ENCODE measurements at places on chromosomes 5 and 9.

GRCh38 chr5:145510324-145510723 is 324.8 kb downstream of the PRELID2 start:
- DNase-seq: no peak

- DNase-seq: no peak
Measured at GRCh38 chr9:34566322-34566721, 23.2 kb downstream of the CNTFR start.

DNA sequence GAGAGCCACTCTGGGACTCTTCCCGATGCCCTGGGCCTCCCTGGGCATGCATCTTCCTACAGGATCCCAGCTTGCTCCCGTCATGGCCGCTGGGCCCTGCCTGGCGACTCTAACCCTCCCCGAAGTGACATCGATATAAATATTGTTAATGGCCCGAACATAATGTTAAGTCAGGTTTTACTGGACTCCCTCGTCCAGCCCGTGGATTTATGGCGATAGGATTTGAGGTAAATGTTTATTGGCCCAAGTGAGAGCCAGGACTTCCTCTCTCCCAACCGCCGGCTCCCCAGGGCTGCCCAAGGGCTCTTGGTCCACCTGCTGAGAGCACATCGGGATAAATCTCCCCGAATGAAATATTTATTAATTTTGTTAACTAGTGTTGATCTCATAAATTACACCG is 246.3 kb downstream of the PBX3 start:
- no peak for DNase-seq

- DNase-seq: no peak
Measured at GRCh38 chr5:151155775-151156506, 1.6 kb downstream of the ANXA6 start.

DNA sequence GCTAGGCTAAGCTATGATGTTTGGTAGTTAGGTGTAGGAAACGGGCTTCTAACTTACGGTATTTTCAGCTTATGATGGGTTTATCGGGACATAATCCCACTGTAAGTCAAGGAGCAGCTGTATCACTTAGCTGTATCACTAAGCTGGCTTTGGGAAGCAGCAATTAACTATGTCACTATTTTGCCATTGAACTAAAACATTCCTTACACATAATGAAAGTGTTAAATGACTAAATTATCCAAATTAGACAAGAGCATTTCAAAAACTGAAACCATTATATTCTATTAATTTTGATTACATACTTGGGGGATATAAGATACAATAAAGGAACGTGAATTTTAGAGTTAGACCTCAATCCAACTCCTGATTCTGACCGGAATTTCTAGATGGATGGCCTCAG is 188.3 kb downstream of the AGTPBP1 start:
- no peak for DNase-seq

DNA sequence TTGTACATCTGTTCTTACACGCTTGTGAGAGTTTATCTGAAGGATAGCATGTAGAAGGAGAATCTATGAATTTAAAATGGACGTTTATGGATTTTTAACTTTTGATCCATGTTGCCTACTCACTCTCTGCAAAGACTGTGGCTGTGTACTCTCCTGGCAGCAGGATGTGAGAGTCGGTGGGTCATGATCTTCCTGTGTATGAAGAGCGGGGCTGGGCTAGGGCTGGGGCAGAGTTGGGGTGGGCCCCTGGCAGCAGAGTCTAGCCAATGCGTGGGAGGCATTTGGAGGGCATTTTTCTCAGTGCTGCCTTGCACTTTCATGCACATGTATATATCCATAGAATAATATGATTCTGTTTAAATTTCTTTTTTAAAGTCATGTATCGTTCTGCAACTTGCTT is 24.0 kb upstream of the DAB2IP start:
- DNase-seq: no peak

DNA sequence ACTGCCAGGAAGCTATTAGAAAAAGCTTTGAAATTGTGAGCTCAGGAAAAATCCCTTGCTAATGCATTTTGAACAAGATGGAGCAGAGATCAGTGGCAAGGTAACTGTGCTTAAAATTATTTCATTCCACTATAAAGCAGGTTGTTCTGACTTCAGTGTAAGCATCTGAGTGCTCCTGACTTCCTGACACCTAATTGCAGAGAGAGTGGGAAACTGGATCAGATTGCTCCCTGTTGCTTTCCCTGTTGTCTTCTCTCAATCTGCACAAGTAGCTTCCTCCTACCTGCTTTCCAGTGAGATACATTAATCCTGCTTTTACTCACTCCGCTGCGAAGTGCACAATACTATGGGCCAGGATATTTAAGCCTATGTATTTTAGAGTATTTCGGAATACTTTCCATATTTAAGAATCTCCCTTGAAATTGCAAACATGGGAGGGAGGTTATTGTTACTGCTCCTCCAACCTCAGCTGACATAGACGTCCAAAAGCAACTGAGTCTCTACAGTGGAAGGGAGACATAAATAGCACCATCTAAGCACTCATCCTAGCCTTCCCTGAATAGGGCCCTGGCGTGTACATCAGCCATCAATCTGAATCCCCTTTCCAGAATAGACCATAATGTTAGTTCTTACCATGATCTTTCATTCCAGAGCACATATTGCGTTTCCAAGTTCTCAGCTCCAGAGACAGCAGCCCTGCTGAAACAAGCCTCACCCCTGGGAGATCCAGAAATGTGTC is 178.8 kb downstream of the PAM start:
- DNase-seq: no peak

GRCh38 chr5:20617841-20618240 is 629.8 kb upstream of the CDH18 start:
- DNase-seq: no peak

DNA sequence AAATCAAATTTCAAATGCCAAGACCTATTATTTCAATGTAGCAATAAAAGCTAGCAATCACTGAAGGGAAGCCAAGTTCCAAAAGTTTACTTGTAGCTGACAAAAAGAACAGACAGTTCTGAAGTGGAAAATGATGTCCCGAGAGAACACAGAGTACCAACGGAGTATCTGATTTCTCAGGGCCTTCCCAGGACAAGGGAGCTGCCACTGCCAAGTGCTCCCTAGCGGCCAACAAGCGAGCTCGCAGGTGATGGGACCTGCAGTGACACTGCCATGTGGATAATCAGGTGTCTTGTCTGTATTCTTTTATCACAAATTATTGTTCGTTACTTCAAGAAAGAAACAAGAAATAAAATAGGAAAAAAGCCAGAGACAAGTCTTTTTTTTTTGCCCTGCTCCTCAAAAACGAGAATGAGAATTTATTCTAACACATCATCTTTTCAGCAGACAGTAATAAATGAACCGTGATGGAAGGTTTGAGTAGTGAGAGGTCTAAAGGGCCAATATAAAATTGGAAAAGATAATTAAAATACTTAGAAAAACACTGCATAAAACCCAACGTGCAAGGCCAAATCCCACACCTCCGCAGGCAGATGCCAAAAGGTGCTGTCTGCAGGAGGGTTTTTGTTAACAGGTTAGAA is 159.4 kb downstream of the MYO10 start:
- DNase-seq: no peak

- DNase-seq: no peak
Measured at GRCh38 chr5:155767470-155767869, 559.5 kb upstream of the SGCD start.

- DNase-seq: no peak
Measured at GRCh38 chr9:131635285-131635684, 90.0 kb downstream of the PRRT1B start.

DNA sequence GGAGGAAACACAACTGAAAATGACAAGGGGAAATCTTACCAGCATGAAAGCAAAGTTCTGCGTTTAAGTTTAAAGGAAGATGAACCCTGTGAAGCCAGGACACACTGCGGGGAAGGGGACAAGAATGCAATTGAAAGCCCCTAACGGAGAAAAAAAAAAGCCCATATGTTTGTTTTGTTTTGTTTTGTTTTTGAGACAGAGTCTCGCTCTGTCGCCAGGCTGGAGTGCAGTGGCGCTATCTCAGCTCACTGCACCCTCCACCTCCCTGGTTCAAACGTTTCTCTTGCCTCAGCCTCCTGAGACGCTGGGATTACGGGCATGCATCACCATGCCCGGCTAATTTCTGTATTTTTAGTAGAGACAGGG is 2.9 kb downstream of the STK10 start:
- DNase-seq: no peak

- no peak for DNase-seq
Measured at GRCh38 chr5:151094030-151094851, 13.4 kb upstream of the TNIP1 start.

GRCh38 chr5:82636591-82636990 is 358.4 kb upstream of the RPS23 start:
- DNase-seq: no peak

- no peak for DNase-seq
Measured at GRCh38 chr9:79382458-79382857, 189.3 kb upstream of the TLE4 start.

- DNase-seq: no peak
Measured at GRCh38 chr9:112571624-112572355, 85.2 kb downstream of the KIAA1958 start.

DNA sequence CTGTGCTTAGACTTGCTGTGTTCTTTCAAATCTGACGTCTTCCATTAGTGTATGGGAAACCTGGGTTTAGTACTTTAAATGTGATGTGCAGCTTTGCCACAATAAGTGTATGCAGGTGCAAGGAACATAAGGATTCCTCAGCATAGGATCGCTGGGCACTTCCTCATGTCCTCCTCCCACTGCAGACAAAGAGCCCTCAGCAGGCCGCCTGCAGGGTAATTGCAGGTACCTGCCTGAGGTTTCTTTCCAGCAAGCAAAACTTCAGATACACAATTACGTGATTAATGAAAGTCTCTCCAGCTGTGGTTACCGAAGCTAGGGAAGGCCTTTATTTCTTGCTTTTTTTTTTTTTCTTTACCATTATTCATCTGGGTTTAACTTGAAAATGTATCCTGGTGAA is 233.1 kb downstream of the RFK start:
- no peak for DNase-seq

DNA sequence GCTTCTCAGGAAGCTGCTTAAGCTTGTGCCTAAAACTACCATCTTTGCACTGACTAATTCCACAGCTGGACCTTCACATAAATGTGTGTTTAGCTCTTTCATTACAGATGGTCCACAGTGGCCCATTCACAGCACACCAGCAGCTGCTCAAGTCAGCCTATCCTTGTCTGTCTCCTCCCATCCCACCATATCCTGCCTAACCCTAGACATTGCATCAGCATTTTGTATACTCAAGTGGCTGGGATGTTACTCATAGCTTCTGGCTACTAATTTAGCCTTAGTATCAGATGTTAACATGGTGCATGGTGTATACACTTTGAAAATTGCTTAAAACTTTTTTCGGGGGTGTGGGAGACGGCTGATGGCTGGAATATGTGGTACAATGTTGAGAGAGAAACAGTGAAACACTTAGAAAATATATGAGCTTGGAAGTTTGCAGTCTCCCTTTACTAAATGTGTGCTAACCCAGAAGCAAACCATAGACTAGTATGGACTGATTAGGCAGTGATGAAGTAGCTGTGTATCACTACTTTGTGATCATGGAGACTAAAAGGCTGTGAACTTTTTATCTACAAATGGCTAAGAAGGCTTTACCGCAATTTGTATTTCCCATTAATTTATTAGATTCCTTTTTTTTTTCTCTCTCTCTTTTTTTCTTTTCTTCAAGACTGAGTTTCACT is 83.1 kb downstream of the JMY start:
- DNase-seq: no peak

DNA sequence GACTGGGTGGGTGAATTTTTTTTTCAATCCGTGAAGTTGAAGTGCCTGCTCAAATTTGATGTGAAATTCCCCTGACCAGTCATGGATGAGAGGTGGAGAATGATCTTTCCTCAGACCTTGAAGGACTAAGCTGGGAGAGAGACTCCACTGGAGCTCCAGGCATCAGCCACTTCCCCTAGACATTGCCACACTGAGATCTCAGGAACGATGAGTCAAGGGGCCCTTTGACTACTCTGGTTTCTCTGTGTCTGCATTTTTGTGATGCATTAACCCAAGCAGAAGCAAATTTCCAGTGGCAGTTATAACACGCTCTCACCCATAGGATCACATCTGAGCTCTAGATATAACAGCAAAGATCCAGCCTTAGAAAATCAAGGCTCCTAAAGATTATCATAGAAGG is 171.2 kb upstream of the KIF2A start:
- no peak for DNase-seq

- DNase-seq: peak; percentile 26
Measured at GRCh38 chr5:97009212-97009898, 73.5 kb downstream of the LNPEP start.

DNA sequence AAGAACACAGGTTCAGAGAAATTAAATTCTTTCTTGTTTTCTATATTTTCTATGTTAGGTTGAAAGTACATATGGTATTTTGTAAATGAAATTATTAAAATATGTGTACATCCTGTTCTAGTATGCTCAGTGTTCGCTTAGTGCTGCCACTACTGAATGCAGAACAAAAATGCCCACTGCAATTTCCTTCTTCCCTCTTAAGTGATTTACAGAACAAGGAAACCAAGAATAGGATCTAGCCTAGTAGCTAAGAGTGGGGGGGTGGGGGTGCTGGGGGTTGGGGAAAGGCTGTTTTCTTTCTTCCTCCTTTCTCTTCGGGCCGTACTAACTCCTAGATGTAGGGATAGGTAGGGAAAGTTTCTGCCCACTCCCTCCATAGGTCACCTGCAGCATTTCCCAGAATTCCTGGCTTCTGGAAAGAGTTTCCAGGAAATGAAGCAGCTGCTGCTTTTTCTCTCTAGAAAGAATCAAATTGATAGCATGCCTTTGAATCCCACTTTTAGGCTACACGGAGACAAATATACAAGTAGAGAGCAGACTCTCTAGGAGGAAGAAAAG is 15.7 kb downstream of the SPATA9 start:
- no peak for DNase-seq

- no peak for DNase-seq
Measured at GRCh38 chr5:166938071-166938470, 1353.4 kb upstream of the WWC1 start.

DNA sequence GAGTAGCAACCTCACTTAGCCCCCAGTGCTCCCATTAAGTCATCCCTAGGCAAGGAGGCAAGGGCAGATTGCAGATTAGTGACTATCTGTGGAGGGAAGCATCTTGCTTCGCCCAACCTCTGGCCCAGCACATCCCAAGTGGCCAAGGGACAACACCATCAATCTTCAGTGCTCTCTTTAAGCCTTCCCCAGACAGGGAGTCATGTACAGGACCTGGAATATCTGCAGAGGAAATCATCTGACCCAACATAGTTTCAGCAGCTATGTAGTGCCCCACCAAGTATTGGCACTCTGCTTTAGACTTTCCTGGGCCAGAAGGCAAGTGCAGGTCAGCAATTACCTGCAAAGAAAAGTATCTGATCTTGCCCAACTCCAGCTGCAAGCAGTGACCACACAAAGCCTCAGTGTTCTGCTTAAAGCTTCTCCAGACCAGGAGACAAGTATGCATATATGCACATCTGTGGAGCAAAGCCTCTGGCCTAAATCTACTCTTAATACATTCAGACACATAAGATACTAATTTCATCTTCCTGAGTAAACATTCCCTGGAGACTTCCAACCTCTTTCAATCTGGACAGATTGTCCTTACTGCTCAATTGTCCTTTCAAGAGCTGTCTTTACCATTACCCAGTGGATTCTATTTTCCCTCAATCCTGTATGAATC is 224.8 kb upstream of the VLDLR start:
- DNase-seq: no peak

GRCh38 chr9:108219664-108220063 is 636.1 kb downstream of the ACTL7B start:
- no peak for DNase-seq

- no peak for DNase-seq
Measured at GRCh38 chr5:133121080-133121479, 69.3 kb downstream of the HSPA4 start.

- DNase-seq: no peak
Measured at GRCh38 chr9:88355166-88355565, 33.1 kb upstream of the SPIN1 start.

All from GM12864 (cell line).